ENCODE measurements at places on chromosomes 6 and 20.

- no peak for DNase-seq
- H3K27me3 ChIP-seq: no peaks in the 10 kb centered on the region
- H3K27ac ChIP-seq: no peak overlapping the region
- H3K4me1 ChIP-seq: no peaks in the 10 kb centered on the region
- H3K4me3 ChIP-seq: no peak overlapping the region
Measured at GRCh38 chr6:51352506-51353029, 533.9 kb downstream of the TFAP2B start.

GRCh38 chr6:147578159-147578558 lies 69.7 kb downstream of the SAMD5 start:
- no peaks in the 10 kb centered on the region for H3K27me3 ChIP-seq
- no peaks in the 10 kb centered on the region for H3K4me1 ChIP-seq
- H3K27ac ChIP-seq: no peak overlapping the region
- DNase-seq: no peak
- H3K4me3 ChIP-seq: no peak overlapping the region

- H3K36me3 ChIP-seq: no peaks in the 10 kb centered on the region
- H3K27me3 ChIP-seq: peaks cover 17% of the 10 kb centered on the region
- no peak overlapping the region for H3K27ac ChIP-seq
- no peak overlapping the region for H3K4me3 ChIP-seq
- no peak for DNase-seq
- no peaks in the 10 kb centered on the region for H3K4me1 ChIP-seq
Measured at GRCh38 chr6:137016356-137016755, 28.4 kb downstream of the IL20RA start.

GRCh38 chr6:113758826-113759574 lies 98.1 kb upstream of the MARCKS start:
- no peaks in the 10 kb centered on the region for H3K36me3 ChIP-seq
- no peak for DNase-seq
- no peak overlapping the region for H3K4me3 ChIP-seq
- H3K4me1 ChIP-seq: no peaks in the 10 kb centered on the region
- no peaks in the 10 kb centered on the region for H3K27me3 ChIP-seq
- H3K27ac ChIP-seq: no peak overlapping the region

GRCh38 chr6:132479131-132479530 lies 33.8 kb downstream of the STX7 start:
- no peak for DNase-seq
- no peak overlapping the region for H3K27ac ChIP-seq
- no peak overlapping the region for H3K4me3 ChIP-seq
- no peaks in the 10 kb centered on the region for H3K4me1 ChIP-seq

DNA sequence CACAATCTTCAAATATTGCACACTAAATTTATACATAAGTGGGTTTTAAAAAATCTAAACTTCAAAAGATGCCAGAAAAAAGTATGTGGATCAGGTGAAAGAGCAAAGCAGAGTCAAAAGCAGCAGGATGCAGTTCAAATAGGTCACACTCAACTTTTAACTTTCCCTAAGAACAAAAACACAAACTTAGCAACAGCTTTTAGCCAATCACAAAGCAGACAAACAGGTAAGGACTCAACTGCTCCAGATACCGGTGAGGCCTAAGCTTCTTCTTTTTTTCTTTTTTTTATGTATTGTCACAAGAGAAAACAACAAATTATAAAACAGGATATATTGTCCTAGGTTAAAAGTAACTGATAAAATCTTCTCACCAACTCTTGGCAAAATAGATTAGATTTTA lies 74.7 kb downstream of the SESN1 start:
- no peaks in the 10 kb centered on the region for H3K36me3 ChIP-seq
- no peak overlapping the region for H3K4me3 ChIP-seq
- H3K27me3 ChIP-seq: no peaks in the 10 kb centered on the region
- H3K4me1 ChIP-seq: peaks cover 8% of the 10 kb centered on the region
- H3K27ac ChIP-seq: peak overlapping the region; percentile 65
